Stimulated activated CD4-positive, alpha-beta T cell treated with anti-CD3 and anti-CD28 coated beads, Interleukin-1b, Interleukin-23, amount 100 ng/mL, for 1 hour (primary cell): ENCODE measurements at places on chromosomes 5 and 9.

DNA sequence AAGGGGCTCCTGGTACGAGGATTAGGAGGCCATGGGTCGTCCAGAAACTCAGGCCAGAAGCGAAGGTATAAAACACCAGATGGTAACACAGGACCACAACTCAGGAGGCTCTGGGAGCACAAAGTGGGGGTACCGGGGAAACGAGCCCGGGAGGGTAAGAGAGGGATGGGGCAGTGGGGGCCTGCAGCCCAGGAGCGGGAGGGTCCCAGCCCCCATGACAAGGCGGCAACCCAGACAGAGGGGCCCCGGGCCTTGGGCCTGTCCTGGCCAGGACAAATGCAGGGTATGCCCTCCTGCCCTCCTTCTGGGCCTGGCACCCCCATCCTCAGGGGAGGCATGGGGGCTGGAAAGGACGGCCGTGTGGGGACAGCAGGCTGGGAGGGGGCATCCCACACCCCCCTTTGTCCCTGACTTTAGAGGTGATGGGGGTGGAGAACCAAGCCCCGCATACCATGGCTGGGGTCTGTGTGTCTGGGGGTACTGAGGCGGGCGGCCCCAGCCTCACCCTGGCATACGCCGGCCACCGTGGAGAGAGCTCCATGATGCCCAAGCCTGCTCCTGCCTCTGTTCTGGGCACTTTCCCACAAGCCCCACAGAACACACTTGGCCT lies 47.0 kb upstream of the EXOC3 start:
- DNase-seq, result no peak

- DNase-seq, result no peak
These were observed 24.7 kb upstream of the TNFSF8 start for GRCh38 chr9:114954956-114955582.

GRCh38 chr5:77928776-77929300 lies 152.7 kb upstream of the TBCA start:
- no peak for DNase-seq

- DNase-seq, result no peak
These were observed 372.7 kb upstream of the PTGER4 start for GRCh38 chr5:40306869-40307487.

GRCh38 chr5:153654504-153655200 lies 164.2 kb downstream of the GRIA1 start:
- no peak for DNase-seq

GRCh38 chr5:42745856-42746255 lies 10.8 kb upstream of the CCDC152 start:
- no peak for DNase-seq

DNA sequence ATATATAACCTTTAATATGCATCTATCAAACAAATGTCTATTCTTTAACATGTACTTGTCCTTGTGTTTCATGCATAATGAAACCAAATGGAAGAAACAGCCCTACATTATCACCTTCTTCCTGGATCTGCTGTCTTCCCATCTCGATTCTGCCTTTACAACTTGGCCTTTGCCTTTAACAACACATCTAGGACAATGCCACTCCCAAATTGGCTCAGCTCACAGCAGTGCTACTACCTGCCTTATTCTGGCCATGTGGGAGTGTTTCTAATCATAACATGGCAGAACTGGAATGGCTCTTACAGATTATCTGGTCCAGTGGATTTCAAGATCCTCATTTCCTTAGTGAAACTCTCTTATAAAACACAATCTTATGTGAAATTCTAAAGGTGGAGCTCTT lies 176.5 kb downstream of the CARTPT start:
- no peak for DNase-seq

- DNase-seq, result no peak
These were observed at the start of gene PRDM9 for GRCh38 chr5:23507278-23507685. Gene PRDM9 (plus strand): TSS chr5:23507609. CDS start chr5:23509034, 1,425 bp downstream.

DNA sequence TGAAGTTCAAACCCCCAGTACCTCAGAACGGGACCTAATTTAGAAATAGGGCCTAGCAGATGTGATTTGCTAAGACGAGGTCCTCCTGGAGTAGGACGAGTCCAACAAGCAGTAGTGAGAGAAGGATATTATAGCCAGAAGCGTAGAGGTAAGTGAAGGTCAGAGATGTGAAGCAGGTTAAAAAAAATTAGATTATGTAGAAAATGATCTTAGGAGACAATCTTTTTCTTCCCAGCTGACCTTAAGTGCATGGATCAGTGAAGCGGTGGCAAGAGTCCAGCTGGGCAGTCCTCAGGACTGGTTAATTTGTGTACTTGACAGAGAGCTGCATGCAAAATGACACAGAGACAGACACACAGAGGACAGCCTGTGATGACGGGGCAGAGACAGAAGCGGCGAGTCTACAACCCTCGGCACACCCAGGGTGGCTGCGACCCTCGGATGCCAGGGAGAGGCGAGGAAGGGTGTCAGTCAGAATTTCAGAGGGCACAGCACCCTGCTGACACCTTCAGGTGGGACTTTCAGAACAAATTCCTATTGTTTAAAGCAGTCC lies 131.4 kb upstream of the IRX4 start:
- no peak for DNase-seq

DNA sequence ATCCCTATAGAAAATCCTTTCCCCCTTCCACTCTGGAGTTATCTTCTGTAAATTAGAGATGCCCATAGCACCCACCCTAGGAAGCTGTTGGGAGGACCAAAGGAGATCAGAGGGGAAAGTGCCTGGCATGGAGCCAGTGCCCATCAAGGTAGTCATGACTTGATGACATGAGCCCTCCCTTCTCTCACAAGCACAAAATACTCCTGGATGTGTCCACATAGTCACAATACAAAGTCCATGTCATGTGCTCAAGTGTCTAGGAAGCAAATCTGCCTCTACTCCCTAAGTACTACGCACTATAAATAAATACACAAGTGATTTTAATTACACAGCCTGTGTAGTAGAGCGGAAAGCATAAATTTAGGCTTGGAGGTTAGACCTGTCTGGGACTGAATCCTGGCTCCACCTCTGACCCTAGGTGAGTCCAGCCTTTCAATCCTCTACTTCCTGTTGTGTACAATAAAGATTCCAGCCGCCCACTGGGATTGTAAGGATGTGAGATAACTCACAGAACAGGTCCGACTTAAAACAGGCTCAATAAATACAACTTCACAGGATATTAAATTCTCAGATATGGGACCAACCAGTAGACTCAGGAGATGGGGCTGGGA lies 30.6 kb downstream of the TTC39B start:
- no peak for DNase-seq

- no peak for DNase-seq
These were observed 17.0 kb downstream of the DMAC1 start for GRCh38 chr9:7782400-7783120.

GRCh38 chr9:124812441-124812876 lies 35.5 kb downstream of the OLFML2A start:
- DNase-seq, result no peak

DNA sequence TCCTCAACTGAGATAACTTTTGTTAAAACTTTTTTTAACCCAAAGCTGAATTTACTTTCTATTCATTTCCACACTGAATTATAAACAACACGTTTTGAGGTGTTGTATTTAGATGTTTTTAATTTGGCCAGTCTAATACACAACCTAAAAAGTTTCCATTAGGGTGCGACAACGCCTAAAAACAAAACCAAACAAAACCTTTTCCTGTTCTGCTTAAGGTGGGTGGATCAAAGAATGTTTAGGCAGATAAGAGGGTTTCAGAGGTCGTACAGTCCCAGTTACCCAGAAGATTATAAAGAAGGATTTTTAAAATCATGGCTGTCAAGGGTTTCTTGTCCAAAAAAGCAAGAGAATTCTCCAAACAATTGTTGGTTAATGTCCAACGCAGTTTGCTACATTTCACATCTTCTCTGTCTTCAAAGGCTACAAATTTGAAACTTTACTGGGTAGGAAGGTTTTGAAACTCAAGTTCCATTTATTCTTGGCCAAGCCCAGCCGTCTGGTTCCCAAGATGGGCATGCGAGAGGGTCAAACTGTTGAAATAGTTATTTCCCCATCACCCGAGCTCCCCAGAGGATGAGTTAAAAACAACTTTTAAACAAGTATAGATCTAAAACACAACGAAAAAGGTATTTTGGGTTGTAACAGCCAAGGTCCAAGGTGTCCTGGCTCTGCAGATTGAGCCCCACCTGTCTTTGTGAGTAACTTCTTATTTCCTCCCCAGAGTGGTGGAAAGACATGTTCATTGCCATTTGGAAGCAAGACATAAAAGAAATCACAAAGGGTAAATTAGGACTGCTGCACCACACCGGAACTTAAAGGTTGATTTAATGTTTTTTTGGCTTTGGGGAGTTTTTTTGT lies 122.8 kb upstream of the MAP3K1 start:
- DNase-seq, result no peak

DNA sequence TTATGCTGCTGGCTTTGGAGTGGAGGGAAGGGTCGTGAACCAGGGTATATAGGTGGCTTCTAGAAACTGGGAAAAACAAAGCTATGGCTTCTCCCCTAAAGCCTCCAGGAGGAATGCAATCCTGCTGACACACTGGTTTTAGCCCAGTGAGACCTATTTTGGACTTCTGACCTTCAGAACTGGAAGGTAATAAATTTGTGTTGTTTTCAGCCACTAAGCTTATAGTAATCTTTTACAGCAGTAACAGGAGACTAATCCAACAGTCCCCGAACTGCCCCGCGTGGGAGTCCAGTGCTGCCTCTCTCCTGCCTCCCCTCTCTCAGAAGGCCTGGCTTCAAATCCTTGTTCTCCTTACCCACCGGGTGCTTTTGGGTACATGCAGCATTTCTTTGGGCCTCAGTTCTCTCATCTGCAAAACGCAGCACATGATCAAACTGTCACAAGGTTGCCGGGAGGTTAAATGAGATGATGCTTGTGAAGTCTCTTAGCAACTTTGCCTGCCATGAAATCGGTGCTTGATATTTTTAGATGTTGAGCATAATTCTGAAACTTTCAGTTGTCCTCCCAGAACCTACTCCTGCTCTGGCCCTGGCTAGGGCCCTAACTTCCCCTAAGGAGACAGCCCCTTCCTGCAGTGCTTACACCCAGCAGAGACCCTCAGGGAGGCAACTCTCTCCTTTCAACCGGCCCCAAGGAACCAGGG lies 127.3 kb upstream of the BOD1 start:
- DNase-seq, result no peak

- no peak for DNase-seq
These were observed 74.1 kb downstream of the PHF2 start for GRCh38 chr9:93650448-93650847.

- DNase-seq, result no peak
These were observed 214.3 kb downstream of the GNA14 start for GRCh38 chr9:77433675-77434445.

- DNase-seq, result no peak
These were observed 21.3 kb downstream of the LMX1B start for GRCh38 chr9:126635061-126635460.

- DNase-seq, result no peak
These were observed at the start of gene MCTP1 for GRCh38 chr5:95284572-95285408. Gene MCTP1 (minus strand): TSS chr5:95285094.

GRCh38 chr9:35397923-35398322 lies 92.0 kb upstream of the RUSC2 start:
- DNase-seq, result no peak

DNA sequence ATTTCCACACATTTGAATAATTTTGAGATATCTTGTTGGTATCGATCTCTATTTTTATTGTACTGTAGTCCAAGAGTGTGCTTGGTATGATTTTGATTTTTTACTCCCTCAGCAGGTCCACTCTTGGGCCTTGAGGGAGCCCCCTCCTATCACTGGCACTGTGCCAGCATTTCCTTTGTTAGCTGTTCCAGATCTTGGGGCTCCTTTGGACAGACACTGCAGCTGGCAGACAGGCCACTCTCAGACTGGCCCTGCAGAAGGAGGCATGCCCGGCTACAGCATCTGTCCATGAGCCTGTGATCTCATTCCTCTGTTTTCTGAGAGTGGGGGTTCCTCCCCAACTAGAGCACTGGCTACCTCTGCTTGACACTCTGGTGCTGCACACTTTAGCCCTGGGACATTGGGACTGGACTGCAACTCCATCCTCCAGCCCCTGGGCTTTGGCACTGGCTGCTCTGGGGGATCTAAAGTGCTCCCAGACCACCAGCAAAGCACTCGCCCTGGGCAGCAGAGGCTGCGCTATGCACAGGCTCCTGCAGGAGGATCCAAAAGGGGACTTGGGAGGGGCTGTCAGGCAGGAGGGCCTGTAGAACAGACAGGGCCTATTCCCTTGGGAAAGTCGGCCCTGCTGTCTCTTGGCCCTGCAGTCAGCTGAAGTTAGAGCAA lies 271.3 kb upstream of the DMAC1 start:
- DNase-seq, result no peak

GRCh38 chr5:67416133-67416937 lies 219.7 kb upstream of the CD180 start:
- no peak for DNase-seq

DNA sequence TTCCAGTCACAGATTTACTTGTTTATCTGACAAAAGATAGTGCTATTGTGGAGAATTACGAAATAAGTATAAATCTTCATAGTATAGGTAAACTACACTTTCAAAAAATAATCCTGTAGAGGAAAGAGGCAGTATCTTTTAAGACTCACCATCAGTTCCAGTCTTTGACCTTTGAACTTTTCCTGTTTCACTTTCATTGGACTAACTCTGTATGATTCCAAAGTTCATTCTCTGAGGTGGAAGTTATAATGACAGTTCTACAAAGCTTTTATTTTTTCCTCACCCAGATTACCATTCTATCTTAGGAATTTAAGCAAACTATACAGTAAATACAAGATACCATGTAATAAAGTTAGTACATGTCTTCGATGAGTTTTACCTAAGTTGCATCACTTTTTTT lies 901.3 kb upstream of the SEMA6A start:
- DNase-seq, result no peak

- DNase-seq, result no peak
These were observed 29.8 kb upstream of the SLC6A3 start for GRCh38 chr5:1474866-1475543.

DNA sequence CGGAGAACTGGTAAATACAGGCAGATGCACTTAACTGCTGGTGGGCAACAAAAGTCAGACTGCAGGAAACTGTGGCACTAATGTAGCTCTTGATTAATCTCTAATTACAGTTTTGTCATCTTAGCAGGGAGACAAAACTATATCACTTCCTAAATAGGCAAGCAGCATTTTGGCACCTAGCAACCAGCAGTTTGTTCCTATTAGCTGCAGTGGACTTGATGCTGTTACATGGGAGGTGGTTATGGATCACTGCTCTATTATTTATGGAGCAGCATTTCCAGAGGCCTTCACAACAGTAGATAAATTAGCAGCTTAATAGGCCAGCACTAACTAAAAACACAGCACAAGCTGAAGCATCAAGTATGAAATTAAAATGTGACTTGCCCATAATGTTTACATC lies 518.3 kb upstream of the ITGA1 start:
- DNase-seq, result no peak

DNA sequence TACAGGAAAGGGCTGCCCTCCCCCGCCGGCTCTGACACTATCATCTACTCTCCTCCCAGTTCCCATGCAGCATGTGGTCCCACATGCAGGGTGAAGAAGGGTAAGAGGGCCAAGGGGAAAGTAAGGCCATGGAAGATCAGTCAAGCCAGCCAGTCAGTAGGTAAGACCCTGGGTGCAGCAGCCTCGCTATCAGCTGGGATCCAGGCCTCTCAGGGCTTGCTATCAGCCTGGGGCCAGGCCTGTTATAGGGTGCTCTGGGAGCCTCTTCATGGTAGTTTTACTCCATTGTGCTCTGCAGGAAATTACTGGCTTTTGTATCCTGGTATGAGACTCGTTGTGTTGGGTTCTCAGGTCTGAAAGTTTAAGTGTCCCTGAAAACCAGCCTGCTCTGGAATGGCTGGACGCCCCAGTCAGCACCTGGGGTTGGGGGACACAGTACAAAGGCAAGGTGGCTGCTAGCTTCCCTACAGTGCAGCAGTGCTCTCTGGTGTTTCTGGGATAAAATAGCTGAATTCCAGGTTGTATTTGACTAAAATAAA lies 21.4 kb downstream of the SLC22A4 start:
- DNase-seq, result no peak

- DNase-seq, result no peak
These were observed 5.7 kb downstream of the FYB1 start for GRCh38 chr5:39213447-39214207.
